ENCODE measurements at places on chromosomes 13 and 19.
A peak's percentile ranks its signal among the peaks of the same experiment; 100 is the strongest.

DNA sequence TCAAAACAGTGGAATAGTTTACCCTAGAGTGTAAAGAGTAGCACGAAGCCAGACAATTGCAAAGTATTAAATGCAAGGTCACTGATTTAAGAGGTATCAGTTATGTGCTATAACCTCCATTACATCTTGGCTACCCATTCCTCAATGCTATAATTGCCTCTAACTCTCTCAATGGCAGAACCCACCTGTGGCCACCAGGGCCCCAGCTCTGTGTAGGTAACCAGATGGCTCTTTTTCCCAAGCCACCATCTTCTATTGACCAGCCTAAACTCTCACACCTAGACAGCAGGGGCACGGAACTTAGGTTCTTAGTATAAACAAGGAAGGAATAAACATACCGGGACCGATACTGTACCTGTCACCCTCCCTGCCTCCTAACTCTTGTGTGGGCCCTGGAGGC, 277.6 kb downstream of the PCDH9 start:
- DNase-seq, result no peak

- no peak for DNase-seq
Measured at GRCh38 chr13:73167028-73167820, 108.4 kb downstream of the KLF5 start.

DNA sequence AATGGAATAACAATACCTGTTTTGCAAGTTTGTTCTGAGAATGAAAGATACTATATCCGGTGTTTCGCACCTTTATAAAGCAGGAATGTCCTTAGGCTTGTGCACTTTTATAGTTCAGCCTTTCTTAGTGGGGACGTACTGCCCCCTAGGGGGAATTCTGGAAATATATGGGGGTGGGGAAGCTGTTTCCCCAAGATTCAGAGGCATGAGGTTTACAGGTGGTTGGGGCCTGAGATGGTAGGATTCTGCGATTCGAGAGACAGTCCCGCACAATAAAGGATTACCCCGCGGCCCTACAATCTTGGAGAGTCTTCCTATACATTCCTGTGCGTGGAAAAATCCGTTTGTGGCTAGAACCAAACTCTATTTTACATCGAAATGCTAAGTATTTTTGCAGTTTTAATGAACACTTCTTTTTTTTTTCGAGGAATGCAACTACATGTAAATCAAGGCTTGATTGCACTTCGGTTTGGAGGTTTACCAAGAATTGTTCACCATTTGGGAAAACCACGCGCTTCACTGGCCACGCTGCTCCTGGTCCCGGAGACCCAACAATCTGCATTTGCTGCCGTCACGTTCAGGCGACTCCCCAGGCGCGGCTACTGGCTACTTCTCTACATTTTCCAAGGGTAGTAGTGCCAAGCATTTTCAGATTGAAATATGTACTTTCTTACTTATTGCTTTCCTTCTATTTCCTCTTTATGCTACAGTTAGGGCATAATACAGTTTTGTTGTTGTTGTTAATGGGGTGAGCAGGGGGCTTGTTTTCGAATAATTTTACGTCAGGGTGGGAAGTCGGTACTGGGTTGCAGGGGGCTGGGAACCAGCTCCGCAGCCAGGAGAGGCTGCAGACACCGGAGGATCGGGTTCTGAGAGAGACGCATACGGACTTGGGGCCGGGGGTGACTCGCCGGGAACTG, 830 bp downstream of the NEK5 start:
- DNase-seq, result peak; percentile 57

DNA sequence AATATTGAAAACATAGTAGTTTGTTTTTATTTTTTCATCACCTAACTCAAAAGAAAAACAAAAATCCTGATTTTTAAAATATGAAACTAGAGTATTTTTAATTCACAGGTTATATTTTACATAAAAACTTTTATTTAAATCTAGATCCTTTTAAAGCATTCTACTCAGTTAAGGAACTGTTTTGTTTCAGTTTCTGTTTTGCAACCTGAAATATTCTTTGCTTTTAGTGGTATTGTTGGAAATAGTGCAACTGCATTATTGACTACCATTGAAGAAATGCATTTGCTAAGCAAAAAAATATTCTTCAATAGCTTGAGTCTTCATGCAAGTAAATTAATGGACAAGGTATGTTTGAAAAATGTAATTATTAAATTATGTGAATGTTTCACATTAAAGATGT, 43.8 kb downstream of the COG6 start:
- no peak for DNase-seq

DNA sequence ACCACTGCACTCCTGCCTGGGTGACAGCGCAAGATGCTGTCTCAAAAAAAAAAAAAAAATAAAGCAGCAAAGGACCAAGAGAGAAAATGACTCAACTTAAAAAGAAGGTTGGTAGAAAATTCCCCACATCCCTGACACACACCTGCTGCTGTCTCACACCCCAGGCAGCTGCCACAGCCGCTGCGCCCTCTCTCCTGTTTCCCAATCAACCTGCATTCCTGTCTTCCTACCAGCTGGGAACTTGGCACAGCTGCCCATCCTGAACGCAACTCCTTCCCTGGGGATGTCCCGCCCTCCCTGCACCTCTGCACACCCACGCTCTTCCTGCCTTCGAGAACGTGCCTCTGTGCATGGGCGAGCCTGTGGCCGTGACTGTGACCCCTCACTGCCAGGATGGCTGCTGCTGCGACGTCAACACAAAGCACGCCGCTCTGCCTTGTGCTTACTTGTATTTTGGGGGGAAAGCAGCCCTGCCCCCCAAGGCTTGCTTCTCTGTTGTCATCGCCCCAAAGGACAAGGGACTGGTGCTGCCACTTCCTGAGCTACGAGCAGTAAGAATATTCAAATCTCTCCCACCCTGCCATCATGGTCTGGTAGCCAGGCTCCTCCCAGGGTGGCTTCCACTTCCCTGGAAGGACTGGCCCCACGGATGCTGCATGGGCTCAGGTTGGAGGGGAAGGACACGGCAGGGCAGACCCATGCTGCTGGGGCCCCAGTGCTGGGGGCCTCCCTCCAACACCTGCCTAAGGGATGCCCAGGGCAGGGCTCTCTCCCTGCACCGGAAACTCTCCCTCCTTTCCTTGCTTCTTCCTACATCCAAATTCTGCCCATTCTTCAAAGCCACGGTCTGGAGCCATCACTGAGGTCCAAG, 20.7 kb downstream of the SH3GL1 start:
- peak; percentile 96 for DNase-seq

DNA sequence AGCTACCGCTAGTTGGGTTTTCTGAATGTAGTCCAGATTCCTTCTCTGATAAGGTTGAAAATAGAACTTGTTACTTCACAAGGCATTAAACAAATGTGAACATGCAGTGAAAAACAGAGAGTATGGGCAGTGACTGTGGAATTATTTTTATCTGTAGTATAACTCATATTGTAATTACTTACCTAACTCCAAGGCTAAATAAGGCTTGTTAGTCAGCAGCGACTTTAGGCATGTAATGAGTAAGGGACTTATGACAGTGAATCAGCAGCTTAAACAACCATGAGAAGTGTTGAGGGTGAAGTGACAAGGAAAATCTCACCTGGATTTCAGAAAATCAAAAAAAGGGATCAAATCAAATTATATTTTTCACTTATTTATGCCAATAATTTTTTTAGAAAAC, 1719.5 kb upstream of the MIR17HG start:
- DNase-seq, result no peak

GRCh38 chr13:42681326-42682100, 99.9 kb upstream of the FAM216B start:
- no peak for DNase-seq

DNA sequence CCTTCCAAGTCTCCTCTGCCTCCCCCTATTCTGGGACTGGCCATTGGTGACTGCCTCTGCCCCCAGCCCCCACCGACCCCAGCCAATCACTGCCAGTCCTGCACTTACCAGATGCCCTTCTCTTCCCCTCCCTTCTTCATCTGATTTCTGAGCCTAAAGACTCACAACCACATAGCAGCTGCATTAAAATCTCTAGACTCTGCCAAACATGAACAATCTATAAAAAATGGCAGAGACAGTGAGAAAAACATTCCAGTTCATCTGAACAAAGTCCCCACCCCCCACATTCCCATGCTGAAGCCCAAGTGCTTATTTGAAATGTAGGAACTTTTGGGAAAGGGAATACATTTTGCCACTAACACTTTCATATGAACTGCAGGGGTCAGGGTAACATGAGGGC, 60.8 kb downstream of the KCTD12 start:
- no peak for DNase-seq

- DNase-seq, result no peak
Measured at GRCh38 chr13:35649162-35649561, 172.7 kb upstream of the MAB21L1 start.

DNA sequence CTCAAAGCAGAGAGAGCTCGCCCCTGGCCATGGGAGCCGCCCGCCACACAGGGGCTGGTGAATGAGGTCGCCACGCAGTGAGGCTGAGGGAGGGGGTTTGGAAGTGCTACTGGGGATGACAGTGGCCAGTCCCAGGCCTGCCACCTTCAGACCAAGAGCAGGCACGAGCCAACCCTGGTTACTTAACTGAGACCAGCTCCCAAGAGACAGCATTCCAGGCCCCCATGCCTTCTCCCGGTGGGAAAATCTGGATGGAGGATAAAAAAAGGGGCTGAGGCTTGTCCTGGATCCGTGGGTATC, 43.3 kb downstream of the RAB20 start:
- no peak for DNase-seq

GRCh38 chr13:23848019-23848418, 41.2 kb downstream of the MIPEP start:
- DNase-seq, result no peak

GRCh38 chr19:1384478-1385110, 887 bp downstream of the NDUFS7 start:
- DNase-seq, result no peak

GRCh38 chr13:48615049-48615448, 38.7 kb upstream of the CYSLTR2 start:
- DNase-seq, result no peak

DNA sequence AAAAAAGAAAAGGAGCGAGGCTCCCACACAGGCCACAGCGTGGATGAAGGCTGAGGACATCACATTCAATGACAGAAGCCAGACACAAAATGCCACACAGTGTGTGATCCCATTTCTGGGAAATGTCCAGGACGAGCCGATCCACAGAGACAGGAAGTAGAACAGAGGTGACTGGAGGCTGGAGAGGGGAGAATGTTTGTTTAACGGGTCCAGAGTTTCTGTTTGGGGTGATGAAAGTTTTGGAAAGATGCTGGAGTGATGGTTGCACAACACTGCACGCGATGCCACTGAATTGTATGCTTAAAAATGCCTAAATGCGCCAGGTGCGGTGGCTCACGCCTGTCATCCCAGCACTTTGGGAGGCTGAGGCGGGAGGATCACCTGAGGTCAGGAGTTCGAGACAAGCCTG, 650 bp upstream of the FUT5 start:
- no peak for DNase-seq

- no peak for DNase-seq
Measured at GRCh38 chr13:94776956-94777355, 64.6 kb upstream of the SOX21 start.

DNA sequence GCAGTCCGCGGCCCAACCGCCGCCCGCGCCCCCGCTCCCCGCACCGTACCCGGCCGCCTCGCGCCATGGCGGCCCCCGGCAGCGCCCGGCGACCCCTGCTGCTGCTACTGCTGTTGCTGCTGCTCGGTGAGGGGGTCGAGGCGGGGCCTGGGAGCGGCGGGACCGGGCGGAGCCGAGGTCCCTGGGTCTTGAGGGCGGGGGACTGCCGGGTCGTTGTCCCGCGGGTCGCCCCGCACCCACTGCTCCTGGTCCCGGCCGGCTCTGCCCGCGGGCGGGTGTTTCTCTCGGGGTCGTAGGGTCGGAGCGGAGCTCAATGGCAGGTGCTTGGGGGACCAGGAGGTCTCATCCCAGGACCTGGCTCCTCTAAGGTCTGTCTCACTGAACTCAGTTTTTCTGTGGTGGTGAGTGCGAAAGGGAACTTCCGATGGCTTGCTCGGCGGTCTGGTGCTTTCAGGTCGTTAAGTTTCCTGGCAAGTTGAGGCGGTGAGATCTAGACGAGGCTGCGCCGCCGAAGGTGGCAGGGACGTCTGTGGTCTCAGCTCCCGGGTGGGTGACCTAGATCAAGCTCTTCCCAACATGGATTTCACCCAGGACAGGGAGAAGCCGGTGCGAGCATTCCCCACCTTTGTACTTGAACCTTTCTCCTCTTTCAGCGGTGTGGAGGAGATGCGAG, 467 bp downstream of the LAMP1 start:
- DNase-seq, result no peak

- no peak for DNase-seq
Measured at GRCh38 chr13:113853518-113854237, 10.2 kb downstream of the GAS6 start.

DNA sequence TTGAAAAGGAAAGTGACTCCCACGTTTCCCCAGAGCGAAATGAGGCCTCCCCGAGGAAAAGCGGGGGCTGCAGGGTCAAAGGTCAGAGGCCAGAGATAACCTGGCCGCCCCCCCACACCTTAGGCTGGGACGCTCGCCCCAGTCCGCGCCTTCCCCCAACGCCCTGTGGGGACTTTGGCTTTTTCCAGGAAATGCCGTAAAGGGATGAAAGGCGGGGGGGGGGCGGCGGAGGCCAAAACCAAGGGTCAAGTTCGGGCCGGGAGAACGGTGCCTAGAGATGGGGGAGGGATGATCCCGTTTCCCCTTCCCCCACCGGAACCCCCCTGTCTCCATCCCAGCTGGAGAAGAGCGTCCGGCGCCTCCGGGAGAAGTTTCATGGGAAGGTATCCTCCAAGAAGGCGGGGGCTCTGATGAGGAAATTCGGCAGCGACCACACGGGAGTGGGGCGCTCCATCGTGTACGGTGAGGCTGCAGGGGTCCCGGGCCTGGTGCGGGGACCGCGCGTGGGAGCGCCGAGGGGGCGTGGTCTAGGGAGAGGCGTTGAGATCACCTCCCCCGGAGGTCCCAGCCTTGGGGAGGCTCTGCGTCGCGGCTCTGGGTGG, 575 bp downstream of the SHFL start:
- DNase-seq, result no peak

DNA sequence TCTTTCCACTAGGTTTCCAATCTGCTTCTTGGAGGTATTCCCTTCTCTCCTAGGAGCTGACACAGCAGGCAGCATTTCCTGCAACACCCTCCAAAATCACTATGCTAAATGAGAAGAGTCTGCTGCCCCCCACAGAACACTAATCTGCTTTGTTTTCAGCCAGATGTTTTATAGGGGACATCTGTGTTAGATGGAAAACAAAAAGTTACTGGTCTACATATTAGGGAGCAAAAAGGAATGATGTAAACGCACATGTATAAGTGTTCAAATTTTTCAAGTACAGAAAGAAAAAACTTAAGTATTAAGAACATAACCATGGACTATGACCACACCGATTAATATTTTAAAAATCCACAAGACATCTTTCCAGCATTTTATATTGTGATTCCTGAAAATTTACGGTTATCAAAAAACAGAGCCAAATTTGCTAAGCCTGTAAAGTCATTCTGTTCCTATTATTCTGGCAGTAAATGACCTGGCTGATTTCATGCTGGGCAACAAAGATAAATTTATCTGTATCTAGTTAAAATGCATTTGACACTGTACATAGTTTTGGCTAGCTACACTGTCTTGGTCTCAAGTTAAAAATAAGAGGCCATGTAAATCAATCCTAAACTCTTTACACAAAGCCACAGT, 63.3 kb downstream of the DCLK1 start:
- no peak for DNase-seq

GRCh38 chr13:100209857-100210825, 121.2 kb downstream of the PCCA start:
- DNase-seq, result peak; percentile 69

- DNase-seq, result no peak
Measured at GRCh38 chr19:13252569-13253335, 102.5 kb downstream of the IER2 start.

GRCh38 chr19:55536366-55536765, 567 bp downstream of the SBK2 start:
- peak; percentile 42 for DNase-seq
